ENCODE measurements at places on chromosomes 11 and 22.

- no peak for DNase-seq
Observed at GRCh38 chr11:75760710-75761493, 7.7 kb upstream of the DGAT2 start.

DNA sequence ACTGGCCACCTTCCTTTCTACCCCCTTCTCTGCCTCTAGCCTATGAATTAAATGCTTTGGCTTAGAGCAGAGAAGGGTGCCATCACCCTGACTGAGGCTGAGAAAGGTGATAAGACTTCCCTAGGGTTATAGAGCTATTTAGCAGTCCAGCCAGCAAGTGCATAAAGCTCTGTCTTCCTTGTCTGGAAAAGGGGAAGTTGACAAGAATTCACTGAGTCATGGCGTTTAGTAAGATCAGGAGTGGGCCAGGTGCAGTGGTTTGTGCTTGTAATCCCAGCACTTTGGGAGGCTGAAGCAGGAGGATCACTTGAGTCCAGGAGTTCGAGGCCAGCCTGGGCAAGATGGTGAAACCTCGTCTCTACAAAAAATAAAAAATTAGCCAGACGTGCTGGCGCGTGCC is 63.1 kb downstream of the LHFPL7 start:
- DNase-seq, result no peak

GRCh38 chr11:134388590-134388989 is 23.5 kb downstream of the B3GAT1 start:
- no peak for DNase-seq

DNA sequence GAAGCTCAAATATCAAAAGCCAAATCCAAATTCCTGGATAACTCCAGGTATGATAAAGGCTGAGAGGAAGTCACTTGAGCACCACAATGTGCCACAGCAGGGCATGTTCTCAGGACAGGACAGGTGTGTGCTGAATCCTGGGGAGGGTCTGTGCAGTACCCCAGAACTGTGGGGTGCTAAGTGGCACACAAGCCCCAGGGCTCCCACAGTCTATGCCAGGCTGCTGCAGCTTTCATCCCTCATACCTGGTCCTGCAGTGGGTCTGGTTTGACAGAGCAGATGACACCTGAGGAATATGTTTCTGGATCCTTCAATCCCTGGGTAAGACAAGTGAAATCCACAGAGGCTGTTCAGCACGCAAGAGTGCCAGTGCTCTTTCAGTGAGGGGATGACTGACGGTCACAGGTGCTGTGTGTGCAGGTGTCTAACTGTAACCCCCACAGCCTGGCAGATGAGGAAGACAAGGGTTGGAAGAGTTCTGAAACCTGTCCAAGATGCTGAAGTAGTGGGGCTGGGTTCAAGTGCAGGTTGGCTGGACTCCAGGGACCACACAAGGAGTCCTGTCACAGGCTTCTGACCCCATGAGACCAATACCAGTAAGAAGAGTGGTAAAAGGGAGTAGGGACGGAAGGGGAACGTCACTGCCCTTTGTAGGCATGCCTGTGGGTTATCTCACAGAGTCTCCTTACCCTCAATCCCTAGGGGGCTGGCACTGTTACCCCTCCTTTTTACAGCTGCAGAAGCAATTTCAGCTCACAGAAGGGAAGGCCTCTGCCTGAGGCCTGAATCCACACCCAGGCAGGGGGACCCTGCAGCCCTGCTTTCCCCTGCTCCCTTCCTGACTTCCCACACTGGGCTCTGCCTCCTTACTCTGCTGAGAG is 14.1 kb downstream of the SERPIND1 start:
- no peak for DNase-seq

GRCh38 chr11:112175599-112175952 is 264 bp downstream of the BCO2 start:
- no peak for DNase-seq

DNA sequence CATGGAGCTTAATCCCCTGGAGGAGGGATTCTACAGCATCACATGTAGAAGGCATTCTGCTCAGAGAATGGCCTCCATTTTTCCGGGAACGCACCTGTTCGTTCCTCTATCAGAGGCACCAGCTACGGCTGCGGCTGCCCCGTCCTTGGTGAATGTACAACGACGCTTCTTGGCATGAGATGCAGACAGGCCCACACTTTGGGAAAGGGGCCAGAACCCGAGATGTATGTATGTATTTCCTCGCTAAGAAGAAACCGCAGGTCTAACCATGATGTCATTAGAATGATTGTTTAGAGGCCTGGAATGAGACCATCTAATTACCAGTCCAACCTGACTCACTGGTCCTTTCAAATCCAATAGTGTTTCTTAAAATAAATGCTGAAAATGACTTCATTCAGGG is 1293.4 kb downstream of the TBC1D22A start:
- no peak for DNase-seq

GRCh38 chr11:14873632-14874031 is 18.4 kb downstream of the CYP2R1 start:
- no peak for DNase-seq

GRCh38 chr11:86447763-86448480 is 73.2 kb downstream of the CCDC81 start:
- no peak for DNase-seq

DNA sequence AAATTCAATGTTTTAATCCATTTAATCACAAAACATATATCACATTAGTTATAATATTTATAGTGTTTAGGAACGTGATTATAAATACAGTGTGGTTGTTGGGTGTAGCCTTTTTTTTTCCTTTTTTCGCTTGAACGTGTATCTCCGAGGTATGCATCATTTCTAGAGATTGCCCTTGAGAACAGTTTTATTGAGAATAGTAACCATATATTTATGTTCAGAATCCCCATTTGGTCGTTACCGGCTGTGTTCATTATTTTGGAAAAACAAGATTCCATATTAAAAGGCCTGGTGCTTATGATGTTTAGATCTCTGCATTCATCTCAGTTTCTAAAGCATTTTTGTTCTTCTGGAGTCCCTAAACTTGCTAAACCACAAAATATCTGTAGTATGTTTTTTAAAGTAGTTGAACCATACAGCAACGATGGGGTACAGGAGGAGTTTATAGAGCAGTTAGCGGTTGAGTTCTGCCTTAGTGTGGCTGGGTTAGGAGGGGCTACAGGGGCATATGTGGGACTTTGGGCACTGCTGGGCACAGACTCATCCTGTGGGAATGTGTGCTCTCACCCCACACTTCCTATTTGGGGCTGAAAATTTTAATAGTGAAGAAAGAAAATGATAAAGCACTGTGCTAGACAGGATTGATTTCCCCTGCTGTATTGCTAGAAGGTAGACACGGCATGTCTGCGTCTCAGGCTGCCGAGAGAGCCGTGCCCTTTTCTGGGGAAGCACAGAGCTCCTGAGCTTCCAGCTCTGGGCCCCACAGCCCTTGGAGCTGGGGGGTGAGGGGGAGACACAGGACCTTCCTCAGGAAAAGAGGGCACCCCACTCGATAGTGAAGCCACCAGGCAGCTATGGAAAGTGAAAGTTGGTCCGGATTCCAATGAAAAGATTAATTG is 81.5 kb upstream of the PPARA start:
- DNase-seq, result no peak

DNA sequence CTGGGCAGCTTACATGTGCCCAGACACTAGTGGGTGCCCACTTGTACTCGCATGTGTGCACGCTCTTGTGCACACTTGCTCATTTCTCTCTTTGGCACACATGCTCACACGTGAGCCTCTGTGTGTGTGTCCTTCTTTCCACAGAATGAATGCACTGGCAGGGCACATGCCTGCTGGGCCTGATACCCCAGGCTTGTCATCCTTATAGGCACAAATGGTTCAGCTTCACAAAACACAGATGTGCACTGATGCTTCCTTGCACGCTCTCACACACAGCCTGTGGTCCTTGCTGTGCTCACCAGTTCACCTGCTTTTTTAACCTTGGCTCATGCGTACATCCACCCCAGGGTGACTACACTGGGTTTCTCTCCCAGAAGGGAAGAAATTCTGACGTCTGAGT is 174.8 kb downstream of the BUD13 start:
- no peak for DNase-seq

DNA sequence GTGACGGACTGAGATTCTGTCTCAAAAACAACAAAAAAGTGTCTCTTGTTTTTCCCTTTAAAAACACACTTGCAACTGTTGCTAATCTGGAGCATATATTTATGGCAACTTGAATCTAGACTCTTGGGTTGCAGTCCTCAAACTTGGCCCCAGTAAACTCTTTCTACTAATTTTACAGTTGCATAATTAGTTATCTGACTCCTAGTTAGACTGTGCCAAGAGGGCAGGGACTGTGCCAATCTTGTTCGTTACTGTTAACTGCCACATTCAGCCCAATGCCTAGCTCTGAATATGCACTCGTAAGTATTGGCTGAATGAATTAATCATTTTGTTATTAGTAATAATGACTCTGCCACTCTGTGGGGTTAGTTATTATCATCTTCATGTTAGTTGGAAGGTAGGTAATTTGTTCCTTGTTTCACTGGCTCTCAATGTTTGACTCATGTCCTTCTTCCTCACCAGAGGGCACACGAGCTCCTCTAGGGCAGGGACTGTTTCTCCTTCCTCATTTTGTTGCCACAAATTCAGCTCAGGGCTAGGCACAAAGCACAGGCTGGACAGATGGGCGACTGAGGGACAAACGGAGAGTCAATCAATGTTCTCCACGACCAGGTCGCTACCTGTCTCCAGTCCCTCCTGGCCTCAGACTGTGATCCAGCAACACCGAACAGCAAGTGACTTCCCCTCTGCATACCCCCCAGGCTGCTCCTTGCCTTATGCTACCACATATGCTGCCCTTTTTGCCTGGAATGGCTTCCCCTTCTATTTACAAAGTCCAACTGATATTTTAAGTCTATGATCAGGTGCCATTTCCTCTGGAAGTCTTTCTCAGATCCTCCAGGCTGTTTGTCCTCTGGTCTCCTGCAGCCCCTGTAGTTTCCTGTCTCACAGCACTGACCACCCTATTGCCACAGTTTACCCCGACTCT is 9.0 kb downstream of the CLPB start:
- no peak for DNase-seq

DNA sequence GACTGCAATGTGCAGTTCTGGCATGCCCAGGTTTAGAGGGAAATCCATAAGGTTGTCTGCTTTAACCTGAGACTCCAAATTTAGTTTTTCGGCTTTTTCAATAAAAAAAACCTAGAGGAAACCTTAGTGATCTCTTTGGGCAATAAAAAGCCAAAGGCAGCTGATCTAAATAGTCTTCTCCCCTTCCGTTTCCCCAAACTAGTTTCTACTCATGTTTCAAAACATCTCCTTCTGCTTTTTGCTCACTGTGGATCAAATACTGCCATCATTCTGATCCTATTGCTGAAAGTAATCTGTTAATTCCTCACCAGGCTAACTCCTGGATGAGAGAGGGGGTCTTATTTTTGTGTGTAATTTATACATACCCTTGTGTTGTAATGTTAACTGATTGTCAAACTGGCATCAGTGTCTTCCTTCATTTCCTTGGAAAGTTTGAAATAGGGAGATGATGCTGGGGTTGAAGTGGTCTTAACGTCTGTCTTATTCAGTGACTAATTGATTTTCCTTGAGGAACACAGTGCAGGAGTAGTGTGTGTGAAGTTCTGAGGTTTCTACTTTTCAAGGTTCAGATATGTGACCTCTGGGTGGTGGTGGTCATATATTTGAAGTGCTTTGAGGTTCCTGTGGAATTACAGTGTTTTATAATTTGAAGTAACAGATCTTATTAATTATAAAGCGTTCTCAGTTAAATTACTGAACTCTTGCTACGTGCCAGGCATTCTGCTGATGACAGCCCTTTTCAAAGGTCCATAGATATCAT is 55.0 kb downstream of the ARHGAP42 start:
- no peak for DNase-seq

DNA sequence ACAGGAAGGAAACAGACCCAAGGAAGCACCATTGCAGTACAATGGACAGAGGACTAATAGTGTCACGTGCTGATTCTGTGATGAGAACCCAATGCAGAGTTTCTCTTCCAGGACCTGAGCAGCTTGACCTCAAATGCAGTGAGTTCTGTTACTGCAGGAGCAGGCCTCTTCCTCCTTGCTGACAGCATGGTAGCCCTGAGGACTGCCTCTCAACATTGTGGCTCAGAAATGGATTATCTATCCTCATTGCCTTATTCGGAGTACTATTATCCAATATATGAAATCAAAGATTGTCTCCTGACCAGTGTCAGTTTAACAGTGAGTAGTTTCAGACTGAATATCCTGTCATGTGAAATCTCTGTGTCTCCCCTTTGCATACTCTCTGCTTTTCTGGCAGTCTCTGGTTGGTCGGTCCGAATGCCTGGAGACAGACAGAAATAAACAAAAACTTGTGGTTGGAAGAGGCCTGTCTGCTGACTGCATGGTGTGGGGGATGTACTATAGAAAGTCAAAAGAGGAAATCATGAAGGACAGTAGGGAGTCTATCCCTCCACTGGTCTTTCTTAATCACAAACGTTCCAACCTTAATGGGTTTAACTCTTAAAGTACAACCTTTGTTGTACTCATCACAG is 6.9 kb upstream of the MS4A14 start:
- DNase-seq, result no peak

DNA sequence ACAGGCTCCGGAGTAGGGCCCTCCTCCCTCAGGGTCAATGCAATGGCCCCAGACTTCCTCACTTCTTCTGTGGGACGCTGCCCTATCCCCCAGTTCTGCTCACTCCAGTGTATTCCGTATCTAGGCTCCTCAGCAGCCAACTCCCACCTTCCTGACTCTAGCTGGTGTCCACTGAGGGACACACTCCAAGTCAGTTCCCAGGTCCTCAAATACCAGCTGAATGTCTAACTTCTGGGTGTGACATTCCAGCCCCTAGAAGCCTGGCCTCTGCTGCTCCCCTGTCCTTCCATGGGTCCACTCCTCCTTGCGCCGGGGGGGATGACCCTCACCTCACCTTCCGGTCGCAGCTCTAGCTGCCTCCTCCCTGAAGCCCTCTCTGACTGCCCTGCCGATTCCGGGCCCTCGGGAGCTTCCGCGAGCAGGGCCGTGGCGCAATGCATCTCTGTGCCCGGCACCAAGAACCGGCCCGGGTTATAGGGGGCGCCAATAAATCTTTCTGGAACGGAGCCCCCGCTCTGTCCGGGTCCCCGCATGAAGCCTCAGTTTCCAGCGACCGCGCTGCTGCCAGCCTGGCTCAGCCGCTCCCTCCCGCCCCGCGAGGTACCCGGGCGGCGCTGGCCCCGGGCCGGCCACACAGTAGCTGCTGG is 15.4 kb downstream of the BAD start:
- DNase-seq, result no peak

- no peak for DNase-seq
Observed at GRCh38 chr11:2772544-2773031, 72.8 kb upstream of the KCNQ1OT1 start.

GRCh38 chr11:102319544-102319943 is 2.3 kb downstream of the BIRC3 start:
- DNase-seq, result no peak

DNA sequence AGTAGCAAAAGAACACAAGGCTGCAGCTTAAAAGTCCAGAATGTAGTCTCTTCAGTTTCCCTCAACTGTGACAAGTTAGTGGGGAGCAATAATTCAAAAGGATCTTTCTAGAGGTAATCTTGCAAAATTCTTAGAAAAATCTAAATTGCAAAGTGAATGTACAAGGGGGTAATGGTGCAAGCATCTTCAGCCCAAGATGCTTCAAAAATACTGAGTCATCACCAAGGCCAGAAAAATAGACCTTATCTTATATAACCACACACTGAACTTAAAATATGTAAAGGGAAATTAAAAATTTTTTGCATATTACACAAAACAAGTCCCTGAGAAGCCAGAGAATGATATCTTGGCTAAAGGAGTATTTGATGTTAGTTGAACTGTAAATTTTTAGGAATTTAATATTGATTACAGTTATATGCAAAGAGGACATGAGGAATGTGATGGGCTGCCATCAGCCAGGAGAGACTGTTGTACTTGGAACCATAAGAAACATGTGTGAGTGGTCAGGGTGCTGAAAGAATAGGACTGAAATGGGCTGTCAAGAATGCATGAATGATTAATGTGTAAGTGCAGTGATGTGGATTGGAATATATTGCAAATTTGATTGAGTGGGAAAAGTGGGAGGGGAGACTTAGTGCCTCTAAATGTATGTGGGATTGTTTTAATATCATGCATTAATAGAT is 85.7 kb upstream of the LIN7C start:
- no peak for DNase-seq

All from NCI-H1436 treated with DMSO at 0.1 percent for 48 hours (cell line).